ENCODE measurements at places on chromosomes 2 and 18.

- DNase-seq, result no peak
Observed at GRCh38 chr2:151198645-151199044, 63.0 kb downstream of the RBM43 start.

GRCh38 chr2:130372055-130372832, 16.4 kb downstream of the PTPN18 start:
- DNase-seq, result peak; percentile 93

GRCh38 chr2:64489081-64489751, 34.9 kb upstream of the AFTPH start:
- DNase-seq, result no peak

GRCh38 chr2:107775791-107776190, 50.9 kb upstream of the RGPD4 start:
- DNase-seq, result no peak

DNA sequence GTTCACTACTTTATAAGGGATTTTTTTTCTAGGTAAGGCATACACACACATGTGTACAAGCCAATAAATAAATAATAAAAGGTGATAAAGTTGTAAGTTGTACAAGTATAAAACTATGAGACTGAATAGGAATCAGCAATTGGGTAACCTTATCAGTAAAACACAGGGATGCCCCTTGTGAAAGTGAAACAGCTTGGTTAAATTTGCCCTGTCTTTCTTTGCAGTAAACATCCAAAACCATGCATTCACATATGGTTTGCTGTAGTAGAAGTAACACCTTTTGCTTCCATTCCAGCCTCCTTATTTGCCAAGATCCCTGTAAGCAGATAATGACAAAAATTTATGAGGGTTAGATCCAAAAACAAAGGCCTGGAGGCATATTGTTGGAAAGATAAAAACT, 44.3 kb upstream of the NEUROD1 start:
- DNase-seq, result no peak
